ENCODE measurements at places on chromosomes 11 and 22.
A peak's percentile ranks its signal among the peaks of the same experiment; 100 is the strongest.

- DNase-seq = no peak
Measured at GRCh38 chr11:102177126-102177525, 66.9 kb downstream of the YAP1 start.

DNA sequence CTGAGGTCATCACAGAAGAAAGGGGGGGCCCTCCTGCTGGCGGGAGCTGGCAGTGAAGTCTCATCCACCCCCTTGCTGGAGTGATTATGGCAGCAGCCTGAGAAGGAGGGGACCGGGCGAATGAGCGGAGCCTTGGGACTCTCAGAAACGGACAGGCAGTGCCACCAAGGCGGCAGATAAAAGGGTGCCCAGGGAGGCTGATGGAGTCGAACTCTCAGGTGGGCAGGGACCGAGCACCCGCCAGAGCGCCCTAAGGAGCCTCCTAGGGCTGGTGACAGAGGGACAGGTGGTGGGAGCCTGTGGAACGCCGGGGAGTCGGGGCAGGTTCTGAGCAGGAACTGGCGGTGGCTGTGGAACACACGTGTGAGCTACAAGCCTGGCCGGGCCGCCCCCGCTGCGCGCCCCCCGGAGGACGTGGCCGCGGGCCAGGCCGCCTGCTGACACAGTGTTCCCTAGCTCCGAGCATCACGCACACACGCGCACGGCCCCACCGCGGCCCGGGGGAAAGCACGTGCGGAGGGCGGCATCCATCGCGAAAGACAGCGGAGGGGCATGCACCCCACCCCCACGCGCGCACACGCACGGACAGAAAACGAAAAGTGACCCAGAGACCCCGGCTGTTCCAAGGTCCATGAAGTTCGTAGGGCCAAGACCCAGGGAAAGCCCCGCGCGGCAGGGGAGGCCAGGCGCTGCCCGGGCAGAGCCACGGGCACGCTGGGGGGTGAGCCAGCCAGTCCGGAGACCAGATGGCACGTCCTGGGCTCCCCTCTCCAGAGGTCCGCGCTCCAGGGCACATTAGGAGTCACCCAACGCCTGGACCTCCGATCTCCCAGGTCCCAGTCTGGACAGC, 1.0 kb downstream of the VWCE start:
- DNase-seq = peak; percentile 53

GRCh38 chr11:31656051-31656450, 146.5 kb downstream of the ELP4 start:
- DNase-seq = no peak

- DNase-seq = no peak
Measured at GRCh38 chr11:17986007-17986710, 26.7 kb downstream of the SERGEF start.

DNA sequence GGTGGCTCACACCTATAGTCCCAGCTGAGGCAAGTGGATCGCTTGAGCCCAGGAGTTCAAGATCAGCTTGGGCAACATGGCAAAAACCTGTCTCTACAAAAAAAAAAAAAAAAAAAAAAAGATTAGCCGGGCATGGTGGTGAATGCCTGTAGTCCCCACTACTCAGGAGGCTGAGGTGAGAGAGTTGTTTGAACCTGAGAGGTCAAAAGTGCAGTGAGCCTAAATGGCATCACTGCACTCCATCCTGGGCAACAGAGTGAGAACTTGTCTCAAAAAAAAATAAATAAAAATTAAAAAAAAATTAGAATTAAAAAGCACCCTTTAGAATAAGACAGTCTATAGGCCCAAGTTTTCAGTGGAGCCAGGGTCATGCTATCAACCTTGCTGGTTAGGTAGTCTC, 95.5 kb downstream of the PDHX start:
- DNase-seq = no peak

- peak; percentile 85 for DNase-seq
Measured at GRCh38 chr11:92226331-92227229, 2.0 kb downstream of the FAT3 start.

- no peak for DNase-seq
Measured at GRCh38 chr22:46862418-46863324, 100.2 kb downstream of the TBC1D22A start.

GRCh38 chr11:86669424-86669823, 3.0 kb downstream of the ME3 start:
- DNase-seq = no peak

- no peak for DNase-seq
Measured at GRCh38 chr11:68191661-68192579, 21.2 kb downstream of the KMT5B start.

DNA sequence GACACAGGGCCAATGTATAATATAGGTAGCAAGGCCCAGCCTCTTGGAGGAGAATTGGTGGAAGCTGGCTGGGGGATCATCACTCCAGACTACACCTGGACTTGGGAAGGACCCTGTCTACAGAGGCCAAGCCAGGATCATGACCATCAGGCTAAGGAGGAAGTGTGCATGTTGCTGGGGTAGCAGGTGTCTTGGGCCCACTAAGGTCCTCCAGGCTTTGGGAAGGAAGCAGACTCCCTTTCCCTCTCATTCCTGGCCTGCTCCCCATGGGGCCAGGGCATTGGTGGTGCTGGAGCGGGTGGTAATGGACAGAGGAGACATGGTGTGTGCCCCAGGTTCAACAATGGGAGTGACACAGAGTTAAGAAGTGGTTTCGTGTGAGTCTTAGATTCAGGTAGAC, 16.0 kb upstream of the TUB start:
- DNase-seq = no peak

DNA sequence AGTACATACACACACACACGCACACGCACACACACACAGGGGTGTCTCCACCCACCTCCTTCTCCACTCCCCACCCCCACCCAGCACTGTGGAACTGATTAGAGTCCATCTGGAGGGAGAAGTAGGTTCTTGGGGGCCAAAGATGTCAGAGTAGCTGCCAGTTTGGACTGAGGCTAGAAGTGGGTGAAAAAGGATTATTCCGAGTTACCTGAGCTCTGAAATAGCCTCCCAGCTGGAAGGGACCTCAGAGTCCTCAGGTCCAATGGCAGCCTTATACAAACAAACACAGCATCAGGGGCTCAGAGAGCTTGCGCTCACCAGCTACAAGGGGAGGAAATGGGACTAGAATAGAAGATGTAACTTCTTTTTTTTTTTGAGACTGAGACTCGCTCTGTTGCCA, 20.8 kb downstream of the IL10RA start:
- DNase-seq = no peak

- DNase-seq = no peak
Measured at GRCh38 chr22:35377735-35378134, 3.2 kb upstream of the HMOX1 start.

- DNase-seq = peak; percentile 85
Measured at GRCh38 chr22:46069521-46070214, 80.7 kb upstream of the PPARA start.

DNA sequence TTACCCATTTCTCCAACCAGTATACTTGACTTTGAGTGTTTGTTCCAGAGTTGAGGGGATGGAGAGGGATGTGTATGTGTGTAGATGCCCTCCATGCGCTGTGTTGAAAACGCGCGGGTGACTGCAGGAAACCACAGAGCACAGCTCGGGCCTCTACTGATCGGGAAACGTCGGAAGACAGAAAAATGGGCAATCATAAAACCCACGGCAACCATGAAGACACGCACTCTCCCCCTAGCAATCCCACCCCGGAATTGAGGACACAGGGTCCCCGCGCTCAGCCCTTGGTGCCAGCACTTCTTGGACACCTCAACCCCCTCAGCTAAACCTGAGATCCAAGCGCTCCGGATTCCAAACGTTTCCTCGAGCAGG, 251 bp upstream of the UQCC3 start:
- no peak for DNase-seq

- DNase-seq = no peak
Measured at GRCh38 chr11:75955443-75955842, 140.4 kb downstream of the UVRAG start.

DNA sequence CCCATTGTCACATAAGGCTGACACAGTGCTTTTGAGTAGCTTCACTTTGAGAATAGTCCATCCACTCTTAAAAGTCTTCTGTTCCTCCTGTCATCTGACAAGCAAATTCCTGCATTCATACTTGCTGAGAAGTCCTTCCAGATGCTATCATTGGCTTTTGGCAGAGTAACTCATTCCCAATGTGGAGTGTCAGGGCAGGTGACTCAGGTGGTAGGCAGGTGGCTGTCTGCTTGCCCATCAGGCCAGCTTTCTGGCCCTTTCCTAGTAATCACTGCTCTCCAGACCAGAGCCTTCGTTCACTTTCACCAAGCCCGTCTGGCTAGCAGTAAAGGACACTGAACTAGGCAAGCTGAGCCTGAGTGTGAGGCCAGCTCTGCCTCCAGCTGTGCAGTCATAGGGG, 162.5 kb upstream of the CCDC90B start:
- DNase-seq = no peak

DNA sequence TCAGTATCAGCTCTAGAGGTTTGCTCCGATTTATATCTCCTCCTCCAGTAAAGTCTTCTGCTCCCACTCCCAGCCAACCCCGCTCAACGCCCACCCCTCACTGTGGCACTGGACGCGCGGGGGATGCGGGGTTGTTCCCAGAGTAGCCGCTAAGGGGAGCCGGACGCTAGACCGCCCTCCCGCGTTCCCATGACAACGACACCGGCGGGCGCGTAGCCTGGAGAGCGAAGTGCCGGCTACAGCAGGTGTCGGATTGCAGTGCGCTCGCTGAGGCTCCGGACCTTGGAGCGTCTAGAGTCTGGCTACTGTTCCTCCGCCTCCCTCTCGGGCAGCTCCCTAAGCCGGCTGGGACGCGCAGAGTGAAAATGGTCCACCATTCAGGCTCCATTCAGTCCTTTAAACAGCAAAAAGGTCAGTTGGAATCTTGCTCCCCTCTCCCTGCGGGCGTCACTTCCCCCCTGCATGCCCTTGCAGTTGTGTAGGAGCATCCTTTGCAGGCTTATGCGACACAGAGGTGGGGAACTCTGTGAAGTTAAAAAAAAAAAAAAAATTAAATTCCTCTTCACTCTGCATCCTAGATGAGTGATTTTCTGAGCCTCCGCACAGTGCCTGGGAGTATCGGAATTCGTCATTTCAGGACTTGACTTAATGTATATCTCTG, at the start of gene ANO3:
TSS of gene ANO3 (plus strand) at position 220 of the 661 bp plus-strand sequence. CDS start at position 366, 146 bp downstream.
- peak; percentile 79 for DNase-seq

Data from NCI-H526 (cell line).